Activated CD4-positive, CD25-positive, alpha-beta regulatory T cell (primary cell): ENCODE measurements at places on chromosomes 3 and 15.

- no peak for DNase-seq
Measured at GRCh38 chr15:76060118-76060989, 569 bp downstream of the TMEM266 start.

DNA sequence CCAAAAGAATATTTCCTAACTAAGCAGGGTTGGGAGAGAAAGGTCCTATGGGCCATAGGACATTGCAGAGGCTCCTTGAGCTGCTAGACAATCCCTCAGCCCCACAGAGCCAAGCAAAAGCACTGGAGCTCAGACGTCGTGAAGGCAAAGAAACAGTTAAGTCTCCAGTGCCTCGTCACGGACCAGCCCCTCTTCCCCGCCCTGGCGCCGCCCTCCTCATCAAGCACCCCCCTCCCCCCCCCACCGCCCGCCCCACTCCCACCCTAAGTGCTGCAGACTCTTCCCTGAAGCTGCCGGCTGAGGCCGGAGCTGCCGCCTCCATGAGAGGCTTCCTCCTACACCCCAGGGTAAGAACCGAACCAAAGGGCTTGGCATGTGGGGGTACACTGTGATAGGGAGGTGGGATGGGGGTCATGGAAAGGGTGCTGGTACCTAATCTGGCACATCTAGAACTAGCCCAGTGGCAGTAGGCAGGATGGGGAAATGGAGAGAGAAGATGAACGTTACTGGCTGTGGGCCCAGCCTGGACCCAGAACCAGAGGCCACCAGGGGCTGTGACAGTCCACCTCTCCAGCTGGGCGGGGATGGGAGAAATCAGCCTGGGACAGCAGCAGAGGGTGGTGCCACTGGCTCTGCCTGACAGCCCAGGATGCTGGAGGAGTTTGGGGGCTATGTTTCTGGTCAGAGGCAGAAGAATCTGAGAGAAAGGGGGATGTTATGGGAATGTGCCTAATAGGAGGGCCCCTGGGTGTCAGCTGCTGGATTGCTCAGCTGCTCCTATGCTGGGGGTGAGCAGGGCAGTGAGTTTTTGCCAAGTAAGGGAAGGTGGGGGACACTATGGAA lies at the start of gene MAP1A:
Gene MAP1A, plus strand, starts transcription at position 255 of the 843 bp plus-strand sequence. CDS start 3,866 bp downstream, outside the sequence.
- no peak for DNase-seq

DNA sequence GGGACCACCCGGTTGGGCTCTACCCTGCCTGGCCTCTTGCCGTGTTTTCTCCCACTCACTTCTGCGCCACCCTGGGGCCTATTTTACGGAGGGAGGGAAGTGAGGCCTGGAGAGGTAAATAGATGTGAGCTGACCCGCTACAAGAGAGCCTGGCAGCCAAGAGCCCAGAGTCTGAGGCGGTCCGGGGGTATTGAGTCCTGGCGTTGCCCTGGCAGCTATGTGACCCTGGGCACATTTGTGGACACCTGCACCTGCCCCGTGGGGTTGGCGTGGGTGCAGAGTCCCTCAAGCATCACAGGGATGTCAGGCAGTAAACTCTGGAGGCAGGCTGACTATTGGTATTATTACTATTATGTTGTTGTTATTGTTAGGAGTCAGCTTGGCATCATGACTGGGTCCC lies 85.7 kb downstream of the FBLN2 start:
- DNase-seq = no peak

GRCh38 chr15:62896969-62897486 lies 145.5 kb upstream of the TPM1 start:
- no peak for DNase-seq

DNA sequence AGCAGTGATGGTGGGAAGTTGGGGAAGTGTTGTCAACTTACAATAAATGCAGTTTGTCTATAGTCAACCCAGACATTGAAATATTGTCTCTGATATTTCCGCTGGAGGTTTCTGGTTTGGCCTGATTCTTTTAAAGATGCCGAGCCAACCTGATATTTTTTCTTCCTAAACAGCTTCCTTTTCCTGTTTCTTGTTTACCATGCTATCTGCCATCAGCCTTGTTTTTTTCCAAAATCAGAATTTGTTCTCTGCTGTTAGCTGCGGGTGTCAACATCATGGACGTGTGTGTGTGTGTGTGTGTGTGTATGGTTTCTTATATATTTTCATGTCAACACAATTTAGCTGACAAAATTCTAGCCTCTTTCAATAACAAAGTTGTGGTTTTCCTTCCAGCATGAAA lies 41.2 kb upstream of the XCR1 start:
- DNase-seq = no peak

DNA sequence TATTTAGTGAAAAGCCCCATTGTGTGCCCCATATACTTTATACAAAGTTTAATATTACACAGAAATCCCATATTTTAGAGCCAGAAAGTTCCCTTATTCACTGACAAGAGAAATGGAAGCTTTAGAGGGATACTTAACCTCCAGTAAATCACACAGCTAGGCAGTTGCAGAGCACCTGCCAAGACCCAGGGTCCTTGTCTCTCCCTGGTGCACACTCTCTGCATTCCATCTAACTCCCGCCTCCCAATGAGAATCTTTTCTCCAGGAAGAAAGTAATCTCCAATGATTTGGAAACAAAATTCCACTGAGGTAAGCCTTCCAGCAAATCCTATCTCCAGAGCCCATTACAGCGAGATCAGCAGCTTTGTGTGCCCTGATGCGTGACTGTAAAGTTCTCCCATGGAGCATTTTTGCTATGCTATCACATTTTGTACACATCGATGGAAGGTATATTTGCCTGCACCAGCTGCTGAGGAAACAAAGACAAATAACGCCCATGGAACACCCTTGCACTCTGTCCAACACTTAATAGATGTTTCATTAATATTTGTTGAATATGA lies 41.4 kb downstream of the ULK4 start:
- no peak for DNase-seq

DNA sequence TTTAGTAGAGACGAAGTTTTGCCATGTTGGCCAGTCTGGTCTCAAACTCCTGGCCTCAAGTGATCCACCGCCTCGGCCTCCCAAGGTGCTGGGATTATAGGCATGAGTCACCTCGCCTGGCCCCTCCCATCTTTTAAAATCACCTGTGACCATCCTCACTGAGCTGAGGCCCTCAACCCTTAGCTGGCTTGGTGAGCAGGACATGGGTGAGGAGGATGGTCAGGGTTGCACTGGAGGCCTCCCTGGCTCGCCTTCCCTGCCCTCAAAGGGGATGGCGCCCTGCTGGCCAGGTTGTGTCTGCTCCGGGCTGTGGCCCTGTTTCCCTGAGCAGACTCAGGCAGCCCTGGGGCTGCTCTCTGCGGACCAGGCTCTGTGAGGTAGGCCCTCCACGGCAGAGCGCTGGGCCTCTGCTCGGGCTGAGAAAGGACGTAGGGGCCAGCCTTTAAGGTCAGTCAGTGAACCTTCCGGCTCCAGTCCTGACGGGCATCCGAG lies 33.7 kb downstream of the SYNM start:
- no peak for DNase-seq

GRCh38 chr3:30504939-30505338 lies 101.5 kb upstream of the TGFBR2 start:
- DNase-seq = no peak

DNA sequence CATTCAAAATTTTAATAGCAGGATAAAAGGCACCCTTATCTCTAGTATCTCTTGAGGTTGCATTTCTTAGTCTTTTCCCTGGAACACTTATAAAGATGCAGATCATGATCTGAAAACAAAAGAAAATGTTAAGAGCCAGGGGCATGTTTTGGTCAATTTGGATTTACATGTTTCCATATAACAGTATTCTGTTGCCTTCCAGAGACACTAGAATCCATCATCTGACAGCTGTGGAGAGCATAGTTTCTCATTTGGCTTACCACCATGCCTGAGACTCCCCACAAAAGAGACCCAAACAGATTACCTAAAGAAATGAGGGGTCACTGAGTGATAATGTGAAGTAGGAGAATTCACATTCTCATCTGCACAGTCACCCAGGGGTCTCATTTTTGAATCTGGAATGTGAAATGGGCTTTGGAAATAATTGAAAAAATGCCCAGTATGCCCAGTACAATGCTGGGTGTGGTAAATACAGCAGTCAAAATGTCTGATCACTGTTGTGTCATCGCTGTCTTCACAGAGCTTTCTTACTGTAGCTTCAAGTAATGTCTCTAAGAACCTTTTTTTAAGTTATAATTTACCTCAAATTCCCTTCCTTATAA lies 79.9 kb upstream of the ZBTB20 start:
- DNase-seq = no peak

GRCh38 chr15:60568301-60568742 lies 89.4 kb upstream of the ICE2 start:
- DNase-seq = no peak

DNA sequence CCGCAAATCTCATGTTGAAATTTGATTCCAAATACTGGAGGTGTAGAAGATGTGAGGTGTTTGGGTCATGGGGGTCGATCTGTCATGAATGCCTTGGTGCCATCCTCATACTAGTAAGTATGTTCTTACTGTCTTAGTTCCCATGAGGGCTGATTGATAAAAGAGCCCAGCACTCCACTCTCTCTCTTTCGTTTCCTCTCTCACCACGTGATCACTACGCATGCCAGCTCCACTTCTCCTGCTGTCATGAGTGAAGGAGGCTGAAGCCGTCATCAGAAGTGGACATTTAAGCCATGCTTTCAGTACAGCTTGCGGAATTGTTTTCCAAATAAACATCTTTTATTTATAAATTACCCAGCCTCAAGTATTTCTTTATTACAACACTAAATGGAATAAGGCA lies 6.1 kb downstream of the OR5H15 start:
- no peak for DNase-seq

- DNase-seq = no peak
Measured at GRCh38 chr3:119598410-119599098, 869 bp downstream of the PLA1A start.

DNA sequence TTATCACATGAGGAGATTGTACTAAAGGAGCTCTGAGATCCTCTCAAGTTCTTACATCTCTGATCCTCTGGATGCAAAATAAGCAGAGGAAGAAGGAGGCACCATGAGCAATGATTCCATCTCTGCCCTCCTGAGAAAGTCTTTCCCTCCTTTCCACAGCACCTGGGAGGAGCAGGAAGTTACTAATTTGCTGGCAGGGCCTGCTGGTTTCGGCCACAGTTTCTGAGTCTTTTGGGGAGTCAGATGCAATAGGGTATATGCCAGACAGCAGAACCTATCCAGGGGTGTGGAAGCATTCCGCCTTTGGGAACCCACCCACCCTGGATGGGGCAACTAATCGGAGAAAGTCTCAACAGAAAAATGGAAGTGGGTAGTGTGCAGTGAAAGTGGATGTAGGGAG lies 38.5 kb upstream of the SPTSSB start:
- DNase-seq = no peak

DNA sequence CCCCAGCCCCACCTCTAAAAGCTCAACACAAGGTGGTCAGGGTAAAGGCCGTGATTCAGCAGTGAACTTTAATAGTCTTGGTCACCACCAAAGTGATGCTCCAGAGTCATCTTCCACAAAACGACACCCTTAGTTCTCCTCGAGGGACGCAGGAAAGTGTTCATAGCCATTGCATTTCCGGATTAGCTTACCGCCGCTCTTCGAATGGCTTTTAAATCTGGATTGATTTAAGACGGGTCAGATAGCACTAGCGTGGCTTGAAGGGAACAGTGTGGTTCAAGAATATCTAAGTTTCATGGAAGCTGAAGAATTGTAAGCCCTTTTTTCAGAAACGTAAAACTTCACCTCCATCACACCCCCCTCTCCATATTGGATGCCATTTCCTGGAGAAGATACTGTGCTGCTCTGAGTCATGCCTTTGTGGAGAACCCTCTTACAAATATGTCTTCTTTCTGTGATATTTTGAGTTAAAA lies 829 bp downstream of the RNF7 start:
- DNase-seq = no peak

GRCh38 chr15:75153087-75153486 lies 48.6 kb upstream of the C15orf39 start:
- no peak for DNase-seq

GRCh38 chr3:89787979-89788378 lies 680.6 kb downstream of the EPHA3 start:
- no peak for DNase-seq

- no peak for DNase-seq
Measured at GRCh38 chr15:65638681-65639089, 16.9 kb downstream of the SLC24A1 start.

- DNase-seq = no peak
Measured at GRCh38 chr3:17143893-17144664, 259.3 kb downstream of the PLCL2 start.

DNA sequence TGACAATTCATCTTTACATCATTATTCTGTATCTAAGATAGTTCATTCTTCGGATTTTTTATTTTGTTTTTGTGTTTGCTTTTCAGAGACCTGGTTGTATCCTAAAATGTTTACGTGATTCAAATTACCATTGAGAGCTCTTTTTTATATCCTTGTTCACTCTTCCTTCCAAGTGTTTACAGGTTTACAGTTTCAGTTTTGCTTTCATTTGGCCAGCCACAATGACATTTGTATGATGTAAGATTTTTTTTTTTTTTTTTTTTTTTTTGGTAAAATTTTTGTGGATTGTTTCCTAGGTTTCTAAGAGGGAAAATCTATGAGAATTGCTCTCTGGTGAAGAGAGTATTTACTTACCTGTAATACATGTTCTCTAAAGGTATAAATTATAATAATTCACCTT lies 55.0 kb downstream of the SETD5 start:
- DNase-seq = no peak

DNA sequence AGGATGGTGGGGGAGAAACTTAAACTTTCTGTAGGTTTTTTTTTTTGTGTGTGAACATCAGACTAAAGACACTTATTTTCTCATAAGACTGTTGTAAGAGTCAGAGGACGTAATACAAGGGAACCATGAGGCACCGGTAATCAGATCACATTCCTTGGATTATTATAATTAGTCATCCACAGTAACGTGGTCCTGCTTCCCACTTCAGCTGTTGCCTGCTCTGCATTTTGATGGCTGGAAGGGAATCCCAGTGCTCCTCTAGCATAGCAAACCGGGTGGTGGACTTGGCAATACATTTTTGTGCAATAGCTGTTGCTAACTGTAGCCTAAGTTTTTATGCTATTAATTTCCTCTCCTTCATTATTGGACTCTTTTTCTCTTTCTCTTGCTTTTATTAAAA lies 294.8 kb downstream of the NR2F2 start:
- no peak for DNase-seq

- DNase-seq = no peak
Measured at GRCh38 chr3:133329626-133330025, 70.2 kb upstream of the BFSP2 start.

DNA sequence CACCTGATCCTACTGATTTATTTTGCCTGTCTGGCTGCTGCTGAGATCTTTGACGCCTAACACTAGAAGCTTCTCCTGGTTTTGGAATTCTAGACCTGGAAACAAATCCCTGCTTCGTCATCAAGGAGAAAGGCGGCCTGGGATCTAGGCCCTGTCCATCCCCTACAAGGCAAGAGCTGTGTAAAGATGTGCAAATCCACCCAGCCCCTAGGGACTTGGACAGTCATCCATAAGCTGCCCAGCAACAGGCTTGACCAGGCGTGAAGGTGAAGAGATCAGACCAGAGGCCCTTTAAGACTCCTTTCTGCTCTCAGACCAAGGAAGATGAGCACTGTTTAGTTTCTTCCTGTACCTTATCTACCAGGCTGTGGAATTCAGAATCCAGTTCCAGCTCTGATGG lies 32.2 kb downstream of the SLC41A3 start:
- DNase-seq = no peak
